ENCODE measurements at places on chromosomes 7 and 10.
A peak's percentile ranks its signal among the peaks of the same experiment; 100 is the strongest.

DNA sequence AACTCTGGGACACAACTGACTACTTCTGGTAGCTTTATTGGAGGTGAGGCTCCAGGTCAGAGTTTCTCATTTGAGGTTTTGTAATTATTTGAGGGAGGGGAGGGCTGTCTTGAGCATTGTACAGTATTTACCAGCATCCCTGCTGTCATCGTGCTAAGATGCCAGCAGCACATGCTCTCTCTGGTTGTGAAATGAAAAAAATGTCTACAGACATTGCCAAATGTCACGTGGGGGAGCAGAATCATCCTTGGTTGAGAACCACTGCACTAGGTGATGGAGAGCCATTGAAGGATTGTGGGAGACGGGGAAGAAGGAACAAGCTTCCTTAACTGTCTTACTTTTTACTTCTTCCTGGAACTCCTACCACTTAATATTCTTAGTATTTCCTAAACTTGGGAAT, 5.0 kb downstream of the SEPTIN7 start:
- no peak for DNase-seq

DNA sequence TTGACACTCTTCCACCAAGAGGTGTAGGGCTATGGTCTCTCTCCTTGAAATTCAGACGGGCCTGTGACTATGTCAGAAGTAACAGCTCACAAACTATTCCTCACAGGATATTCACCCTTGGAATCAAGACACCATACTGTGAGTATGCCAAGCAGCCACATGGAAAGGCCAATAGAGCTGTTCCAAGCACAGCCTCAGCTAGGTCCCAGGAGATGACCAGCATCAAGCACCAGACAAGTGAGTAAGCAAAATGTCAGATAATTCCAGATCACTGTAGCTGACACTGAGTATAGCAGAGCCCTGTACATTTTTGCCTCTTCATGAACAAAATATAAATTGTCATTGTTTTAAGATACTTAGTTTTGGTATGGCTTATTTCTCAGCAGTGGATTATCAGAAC, 88.1 kb upstream of the KCND2 start:
- DNase-seq, result no peak

DNA sequence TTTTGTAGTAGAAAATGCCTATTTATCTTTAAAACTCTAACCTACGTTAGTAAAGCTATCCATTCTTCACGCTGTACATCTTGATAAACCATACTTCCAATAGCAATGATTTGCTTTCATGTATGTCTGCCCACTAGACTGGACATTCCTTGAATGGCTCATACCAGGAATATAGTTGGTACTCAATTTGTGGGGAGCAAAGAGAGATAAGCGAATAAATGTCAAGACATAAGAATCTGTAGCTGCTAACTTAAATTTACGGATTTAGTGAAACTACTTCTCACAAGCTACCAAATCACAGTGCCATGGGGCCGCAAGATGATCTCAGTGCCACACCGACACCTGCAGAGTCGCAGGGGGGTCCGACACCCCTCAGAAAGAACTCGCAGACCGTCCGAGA, 763 bp upstream of the RALA start:
- DNase-seq, result no peak

DNA sequence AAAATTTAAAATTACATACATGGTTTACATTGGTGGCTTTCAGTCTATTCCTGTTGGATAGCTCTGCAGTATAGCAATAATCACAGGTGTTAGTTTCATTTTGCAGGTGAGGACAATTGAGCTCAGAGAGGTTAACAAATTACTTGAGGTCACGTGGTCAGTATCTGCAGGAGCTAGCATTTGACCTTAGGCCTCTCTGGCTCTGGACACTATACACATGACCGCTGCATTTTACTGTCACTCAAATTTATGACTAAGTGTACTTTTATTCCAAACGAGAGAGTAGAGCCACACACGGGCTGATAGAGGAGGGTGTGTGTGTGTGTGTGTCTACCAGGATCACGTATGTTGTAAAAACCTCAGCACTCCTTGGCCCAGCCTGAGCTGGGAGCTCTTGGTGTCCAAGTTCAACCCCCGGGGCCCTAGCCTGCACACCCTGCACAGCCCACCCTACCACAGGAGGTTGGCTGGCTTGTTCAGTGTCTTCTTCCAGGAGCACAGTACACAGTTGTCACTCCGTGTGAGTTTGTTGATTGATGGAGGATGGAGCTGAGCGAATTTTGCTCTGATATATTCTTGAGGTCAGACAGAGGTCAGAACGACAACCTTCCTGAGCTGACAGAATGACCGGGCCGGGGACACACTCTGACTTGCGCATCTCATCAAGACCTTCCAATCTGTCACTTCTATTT, 272.7 kb downstream of the GFRA1 start:
- no peak for DNase-seq

DNA sequence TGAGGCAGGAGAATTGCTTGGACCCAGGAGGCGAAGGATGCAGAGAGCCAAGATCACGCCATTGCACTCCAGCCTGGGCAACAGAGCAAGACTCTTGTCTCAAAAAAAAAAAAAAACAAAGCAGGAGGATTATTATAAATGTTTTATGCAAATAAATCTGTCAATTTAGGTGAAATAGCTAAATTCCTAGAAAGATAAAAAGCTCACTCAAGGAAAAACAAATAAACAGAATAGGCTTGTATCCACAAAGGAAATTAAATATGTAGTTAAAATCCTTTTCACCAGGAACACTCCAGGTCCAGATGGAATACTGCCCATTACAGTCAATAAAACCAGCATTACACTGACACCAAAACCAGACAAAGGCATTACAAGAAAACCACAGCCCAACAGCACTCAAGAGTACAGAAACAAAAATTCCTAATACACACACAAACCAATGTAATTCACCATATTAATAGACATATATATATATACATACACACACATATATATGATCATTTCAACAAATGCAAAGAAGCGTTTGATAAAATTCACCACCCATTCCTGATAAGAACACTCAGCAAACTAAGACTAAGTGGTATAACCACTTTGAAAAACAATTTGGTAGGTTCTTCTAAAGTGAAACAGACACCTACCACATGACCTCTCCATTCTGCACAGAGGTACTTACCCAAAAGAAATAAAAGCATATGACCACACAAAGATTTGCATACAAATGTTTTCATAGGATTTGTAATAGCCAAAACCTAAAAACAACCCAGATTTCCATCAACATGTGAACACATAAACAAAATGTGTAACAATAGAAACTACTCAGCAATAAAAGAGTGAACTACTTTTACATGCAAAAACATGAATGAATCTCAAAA, 38.8 kb downstream of the ABI1 start:
- DNase-seq, result no peak

DNA sequence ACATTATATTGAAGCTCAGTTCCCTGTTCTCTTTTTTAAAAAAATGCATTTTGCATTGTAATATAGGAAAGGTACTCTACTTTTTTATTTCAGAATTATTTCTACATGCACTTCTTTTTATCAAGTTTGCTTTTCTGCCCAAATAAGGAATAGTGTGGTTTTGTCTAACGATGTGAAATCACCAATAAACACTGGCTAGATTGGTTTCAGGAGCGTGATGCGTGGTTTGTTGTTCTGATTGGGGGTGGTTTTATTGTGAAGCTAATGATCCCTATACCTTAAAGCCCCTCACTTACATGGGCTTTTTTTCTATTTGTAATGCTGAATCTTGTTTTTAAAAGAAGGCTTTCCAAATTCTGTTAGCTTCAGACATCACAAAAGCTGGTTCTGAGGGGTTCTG, 17.6 kb downstream of the ENTPD7 start:
- no peak for DNase-seq

DNA sequence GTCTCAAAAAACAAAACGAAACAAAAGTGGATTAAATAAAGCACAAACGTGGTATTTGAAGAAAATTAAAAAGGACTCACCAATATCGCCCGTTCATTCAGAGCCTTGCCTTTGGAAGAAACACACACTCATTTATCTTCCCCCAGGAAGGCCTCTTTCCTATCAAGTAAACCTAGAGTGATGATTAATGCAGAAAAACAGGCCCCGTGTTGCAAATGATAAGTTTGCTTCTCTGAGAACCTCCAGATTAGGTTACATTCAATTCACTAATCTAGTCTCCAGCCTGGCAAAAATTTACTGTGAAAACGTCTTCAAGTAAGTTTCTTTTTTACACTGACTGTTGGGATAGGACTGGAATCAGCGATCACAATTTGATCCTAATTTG, 78.0 kb upstream of the C1GALT1 start:
- DNase-seq, result no peak

DNA sequence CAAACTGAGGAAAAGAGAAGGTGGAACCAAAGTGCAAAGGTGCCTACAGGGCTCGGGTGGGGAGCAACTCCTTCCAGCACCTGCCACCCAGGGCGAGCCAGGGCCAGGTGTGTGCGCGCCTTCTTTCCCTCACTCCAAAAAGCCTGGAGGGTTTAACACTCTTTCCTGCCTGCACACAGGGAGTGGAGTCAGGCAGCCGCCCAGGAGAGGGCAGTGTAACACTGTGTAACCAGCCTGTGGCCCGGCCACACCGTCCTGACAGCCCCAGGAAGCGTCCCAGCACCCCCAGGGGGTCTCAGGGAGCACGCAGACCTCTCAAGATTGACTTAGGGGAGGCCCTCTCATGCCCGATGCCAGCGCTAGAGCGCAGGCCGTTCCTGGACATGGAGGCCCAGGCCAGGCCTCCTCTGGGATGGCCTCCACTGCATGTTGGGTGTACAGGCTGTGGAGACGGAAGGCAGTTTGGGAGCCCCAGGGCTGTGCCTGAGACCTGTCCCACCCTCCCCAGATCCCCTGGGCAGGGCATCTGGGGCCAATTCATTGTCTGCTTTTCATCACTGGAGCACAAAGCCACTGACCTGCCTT, 13.4 kb downstream of the BRI3 start:
- DNase-seq, result peak; percentile 91

GRCh38 chr7:68420342-68421192, 1177.7 kb upstream of the AUTS2 start:
- no peak for DNase-seq

- DNase-seq, result no peak
Observed at GRCh38 chr7:151114151-151115090, 28.1 kb downstream of the AGAP3 start.

DNA sequence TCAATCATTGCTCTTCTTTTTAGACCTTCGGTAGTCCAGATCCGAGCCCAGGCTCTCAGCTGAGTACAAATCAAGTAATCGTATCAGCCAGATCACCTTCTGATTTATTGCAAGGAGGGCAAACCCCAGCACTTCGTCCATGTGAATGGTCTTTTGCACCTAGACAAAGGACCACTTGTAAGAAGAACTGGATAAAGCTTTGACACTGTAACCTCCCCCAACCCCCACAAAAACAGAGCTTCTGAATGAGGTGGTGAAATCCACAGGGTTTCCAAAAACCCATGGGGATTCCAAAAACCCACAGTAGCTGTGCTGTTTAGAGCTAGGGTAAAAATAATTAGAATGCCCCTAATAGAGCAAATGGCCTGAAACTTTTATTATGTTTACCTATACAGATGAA, 148.8 kb upstream of the ODAD2 start:
- no peak for DNase-seq

GRCh38 chr10:62195675-62195926, 73.0 kb downstream of the RTKN2 start:
- no peak for DNase-seq

GRCh38 chr7:158366346-158366745, 221.3 kb downstream of the PTPRN2 start:
- no peak for DNase-seq

DNA sequence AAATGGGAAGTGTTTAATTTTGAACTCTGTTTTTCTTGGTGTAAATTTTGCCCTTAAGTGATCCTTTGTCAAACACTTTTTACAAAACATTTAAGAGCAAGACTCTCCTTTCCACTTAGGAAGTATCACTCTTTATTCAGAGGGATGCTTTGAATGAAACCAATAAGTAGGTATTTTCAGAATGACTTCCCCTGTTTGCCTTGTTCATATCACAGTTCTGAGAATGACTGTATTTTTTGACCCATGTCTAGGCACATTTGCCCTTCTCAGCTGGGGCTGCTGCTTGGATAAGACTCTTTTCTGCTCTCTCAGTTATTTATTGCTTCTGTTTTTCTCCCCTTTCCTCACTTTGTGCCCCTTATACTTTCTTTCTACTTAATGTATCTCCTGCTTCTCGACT, 98.2 kb downstream of the CCNY start:
- DNase-seq, result no peak

DNA sequence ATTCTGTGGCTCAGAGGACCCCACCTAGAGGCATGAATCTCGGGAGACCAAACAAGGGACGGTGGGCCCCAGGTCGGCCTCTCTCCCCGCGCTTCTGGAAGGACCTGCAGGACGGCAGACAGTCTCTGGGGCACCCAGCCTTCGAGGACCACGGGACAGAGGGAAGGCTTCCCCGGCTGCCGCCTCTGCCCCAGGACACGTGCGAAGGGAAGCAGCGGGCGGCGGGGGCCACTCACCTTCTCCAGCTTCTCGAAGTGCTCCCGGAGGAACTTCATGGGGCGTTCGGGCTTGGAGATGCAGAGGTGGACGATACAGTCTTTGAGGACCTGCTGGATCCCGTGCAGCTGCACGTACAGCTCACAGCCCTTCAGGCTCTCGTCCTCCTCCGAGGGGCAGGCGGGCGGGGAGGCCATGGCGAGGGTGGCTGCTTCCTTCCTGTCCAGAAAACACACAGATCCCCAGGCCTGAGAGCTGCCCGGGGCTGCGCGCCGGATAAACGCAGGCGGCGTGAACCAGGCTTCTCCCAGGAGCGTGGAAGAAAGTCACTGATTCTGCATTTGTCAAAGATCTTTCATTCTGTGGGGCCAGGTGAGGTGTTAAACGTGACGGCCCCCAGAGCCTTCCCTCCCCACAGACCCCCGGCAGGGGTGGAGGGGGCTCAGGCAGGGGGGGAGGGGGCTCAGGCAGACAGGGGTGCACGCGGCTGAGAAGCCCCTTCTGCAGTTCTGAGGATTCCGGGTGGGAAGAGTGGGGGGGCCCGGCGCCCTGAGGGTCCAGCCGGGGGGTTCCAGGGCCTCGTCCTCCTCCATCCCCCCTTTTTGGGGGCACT, 15.2 kb upstream of the DNAAF5 start:
- no peak for DNase-seq

GRCh38 chr10:3789621-3790020, 4.6 kb upstream of the KLF6 start:
- no peak for DNase-seq

DNA sequence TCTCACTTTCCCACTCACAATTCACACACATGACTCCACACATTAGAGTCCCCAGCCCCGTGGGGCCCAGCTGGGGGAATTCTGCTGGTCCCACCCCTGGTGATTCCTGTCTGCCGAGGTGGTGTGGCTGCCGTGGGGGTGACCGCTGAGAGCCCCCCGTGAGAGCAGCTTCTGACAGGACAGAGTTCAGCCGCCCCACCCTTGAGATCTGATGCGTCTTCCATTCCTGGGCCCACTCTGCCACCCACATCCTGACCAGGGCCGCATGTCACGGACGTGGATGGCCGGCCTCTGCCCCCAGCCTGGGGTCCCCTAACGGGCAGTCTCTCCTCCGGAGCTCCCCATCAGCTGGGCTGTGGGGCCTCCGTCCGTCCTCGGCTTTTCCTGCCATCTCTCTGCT, 240.1 kb upstream of the PITRM1 start:
- no peak for DNase-seq

Measured in DMS53 (cell line).